ENCODE measurements at places on chromosomes 3 and 15.

- no peak for DNase-seq
These were observed 4.4 kb downstream of the KCTD6 start for GRCh38 chr3:58496206-58496857.

DNA sequence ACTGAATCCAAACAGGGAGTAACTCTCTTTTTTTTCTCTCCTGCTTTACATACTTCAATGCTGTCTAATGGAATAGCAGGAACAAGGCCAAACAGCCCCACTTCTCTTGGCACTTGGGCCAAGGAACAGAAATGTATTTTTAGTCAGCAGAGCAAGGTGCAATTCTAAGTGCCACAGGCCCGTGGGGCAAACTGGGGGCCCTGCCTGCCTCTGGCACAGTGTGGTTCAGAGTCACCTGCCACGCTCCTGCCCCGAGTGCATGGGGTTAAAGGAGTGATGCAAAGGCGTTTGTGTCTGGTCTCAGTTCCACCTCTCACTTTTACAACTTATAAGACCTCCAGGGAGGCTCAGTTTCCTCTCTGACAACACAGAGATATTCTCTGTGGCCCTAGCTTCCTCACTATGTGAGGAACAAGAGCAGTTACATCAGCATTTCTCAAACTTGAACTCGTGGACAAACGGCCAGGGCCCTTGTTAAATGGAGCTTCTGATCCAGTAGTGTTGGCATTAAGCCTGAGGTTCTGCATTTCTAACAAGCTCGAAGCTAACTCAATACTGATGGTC is 51.3 kb downstream of the LRIG1 start:
- no peak for DNase-seq

DNA sequence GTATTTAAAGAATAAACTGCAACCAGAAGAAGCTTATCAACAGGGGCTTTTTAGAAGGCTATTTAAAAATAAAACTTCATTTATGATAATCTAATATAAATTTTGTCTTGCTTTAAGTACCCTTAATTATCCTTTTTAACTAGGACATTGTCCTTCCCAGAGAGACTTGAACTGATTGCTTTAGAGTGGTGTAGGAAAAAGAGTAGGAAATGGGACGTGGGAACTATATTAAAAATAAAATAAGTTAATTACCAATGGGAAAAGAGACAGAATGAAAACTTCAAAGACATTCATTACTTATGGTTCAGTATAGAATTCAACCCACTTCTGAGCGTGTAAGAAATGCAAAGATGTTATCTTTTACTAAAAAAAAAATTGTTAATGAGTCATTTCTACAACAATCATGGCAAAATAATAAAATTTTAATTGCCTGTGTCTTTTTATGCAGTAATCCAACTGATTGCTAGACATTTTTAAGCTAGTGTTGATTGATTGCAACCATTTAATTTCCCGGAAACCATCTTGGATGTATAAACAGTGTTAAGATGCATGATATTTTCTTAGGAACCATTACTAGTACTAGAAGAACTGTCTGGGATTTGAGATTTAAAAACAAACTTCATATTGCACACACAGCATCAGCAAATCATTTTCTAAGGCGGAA is 298.8 kb upstream of the UMPS start:
- DNase-seq = no peak

DNA sequence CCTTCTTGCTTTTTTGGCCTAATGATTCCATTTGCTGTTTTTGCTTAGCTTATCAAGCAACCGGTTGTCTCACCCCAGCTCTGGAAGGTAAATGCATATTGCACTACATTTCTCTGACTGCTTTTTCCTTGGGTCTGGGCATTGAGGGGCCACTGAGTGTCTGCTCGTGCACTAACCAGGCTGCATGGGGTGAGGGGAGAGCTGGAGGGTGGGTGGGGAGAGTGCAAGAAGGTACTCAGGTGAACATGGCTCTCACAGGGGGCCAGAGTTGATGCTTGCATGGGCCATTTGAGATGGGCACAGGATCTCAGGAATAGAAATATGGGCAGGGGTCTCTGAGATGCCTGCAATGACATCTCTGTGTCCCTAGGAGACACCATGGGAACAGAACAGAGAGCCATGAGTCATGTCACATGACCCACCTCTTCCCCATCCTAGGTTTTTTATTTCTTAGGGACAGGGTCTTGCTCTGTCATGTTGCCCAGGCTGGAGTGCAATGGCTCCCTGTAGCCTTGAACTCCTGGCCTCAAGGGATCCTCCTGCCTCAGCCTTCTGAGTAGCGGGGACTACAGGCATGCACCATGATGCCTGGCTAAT is 6.2 kb downstream of the ALPK3 start:
- no peak for DNase-seq

DNA sequence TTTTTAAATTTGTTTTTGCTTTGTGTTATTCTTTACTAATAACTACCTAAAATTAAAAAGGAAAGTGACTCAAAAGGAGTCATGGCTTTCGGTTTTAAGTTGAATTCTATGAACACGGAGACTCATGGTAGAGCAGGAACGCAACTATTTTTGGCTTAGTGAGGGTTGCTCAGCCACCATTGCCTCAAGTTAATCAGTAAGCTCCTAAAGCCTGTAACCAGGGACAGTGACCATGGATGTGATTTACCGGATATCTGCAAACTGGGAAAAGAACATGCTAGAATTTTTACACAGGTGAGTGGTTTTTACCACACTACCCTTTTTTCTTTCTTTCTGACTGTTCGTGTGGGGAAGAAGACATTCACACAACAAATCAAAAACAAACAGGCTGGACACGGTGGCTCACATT is 11.8 kb downstream of the SLC12A8 start:
- no peak for DNase-seq

DNA sequence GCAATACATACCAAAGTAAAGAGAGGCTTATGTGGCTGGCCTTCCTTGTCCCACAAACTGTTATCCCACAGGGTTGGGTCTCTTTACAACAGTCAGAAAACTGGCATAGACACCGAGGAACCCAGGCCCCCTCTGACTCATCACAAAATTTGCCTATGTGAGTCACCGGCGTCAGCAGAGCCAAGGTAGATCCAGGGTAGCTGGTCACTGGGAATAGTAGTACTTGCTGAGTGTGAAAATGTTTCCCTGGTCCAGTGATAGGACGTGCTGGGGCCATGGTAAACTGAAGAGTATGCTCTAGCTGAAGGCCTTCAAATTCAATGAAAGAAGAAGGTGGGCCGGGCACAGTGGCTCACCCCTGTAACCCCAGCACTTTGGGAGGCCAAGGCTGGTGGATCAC is 27.1 kb upstream of the SKIL start:
- DNase-seq = no peak

GRCh38 chr3:182738583-182739411 is 54.5 kb upstream of the ATP11B start:
- no peak for DNase-seq

DNA sequence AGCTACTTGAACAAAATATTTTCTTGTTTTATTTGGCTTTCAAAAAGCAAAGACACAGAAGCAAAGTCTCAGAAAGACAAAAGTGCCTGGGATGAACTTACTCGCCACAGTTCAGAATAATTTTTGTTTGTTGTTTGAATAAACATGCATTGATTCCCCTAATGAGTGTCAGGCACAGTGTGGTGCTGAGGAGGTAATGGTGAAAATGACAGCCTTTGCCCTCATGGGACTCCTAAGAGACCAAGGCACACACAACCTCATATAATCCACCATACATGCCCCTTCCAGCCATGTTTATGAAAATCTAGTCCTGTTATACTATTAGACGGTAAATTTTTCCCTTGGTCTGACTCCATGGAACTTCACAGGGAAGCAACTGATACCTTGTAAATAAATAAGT is 2.5 kb downstream of the GOLIM4 start:
- no peak for DNase-seq

GRCh38 chr15:89227425-89227824 is 6.0 kb upstream of the RLBP1 start:
- no peak for DNase-seq

DNA sequence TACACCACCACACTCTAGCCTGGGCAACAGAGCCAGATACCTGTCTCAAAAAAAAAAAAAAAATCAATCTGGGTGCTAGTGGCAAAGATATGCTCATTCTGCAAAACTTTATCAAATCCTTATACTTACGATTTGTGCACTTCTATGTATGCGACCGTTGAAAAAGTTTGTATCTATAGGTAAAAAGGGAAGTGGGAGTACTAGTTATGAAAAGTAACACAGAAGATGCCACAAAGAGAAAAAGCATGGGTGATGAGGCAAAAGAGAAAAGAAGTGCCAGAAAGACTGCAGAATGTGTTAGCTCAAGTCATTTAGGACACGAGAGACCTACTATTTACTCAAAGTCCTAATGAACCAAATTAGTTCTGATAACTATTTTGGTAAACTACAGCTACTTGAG is 407.8 kb downstream of the SHQ1 start:
- DNase-seq = no peak

- no peak for DNase-seq
These were observed 180.9 kb upstream of the ROPN1 start for GRCh38 chr3:124172816-124173215.

Data from ovary (tissue), 10 donors.